ENCODE measurements at places on chromosomes 1 and 21.

- no peak for DNase-seq
Observed at GRCh38 chr1:31551208-31551607, 25.1 kb upstream of the TINAGL1 start.

DNA sequence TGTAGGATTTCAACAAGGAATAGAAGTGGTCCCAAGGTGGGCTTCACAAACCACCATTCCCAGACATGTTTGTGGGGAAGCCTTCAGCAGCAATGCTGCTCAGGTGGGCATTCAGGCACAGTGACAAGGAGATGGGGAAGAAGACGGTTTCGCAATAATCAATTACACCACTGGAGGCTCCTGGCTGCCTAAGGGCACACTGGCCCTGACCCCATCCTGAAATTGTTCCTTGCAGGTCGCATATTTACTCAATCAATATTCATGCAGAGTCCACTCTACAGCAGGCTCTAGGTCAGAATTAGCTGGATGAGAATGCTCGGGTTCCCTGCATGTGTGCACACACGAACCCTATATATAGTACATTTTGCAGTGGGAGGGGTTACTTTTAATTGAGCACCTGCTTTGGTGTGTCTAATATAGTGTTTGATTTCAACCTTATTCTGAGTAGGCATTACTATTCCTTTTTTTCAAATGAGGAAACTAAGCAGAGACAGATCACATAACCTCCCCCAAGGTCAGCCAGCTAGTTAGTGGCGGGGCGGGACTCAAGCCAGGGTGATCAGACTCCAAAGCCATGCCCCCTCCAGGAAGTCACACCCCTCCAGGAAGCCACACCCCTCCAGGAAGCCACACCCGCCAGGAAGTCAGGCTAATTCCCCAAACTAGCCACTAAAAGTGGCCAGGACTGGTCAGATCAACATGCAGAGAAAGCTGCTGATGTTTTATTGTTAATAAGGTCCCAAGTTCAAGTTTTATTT is 106.5 kb downstream of the HLCS start:
- peak; percentile 15 for DNase-seq

- DNase-seq, result no peak
Observed at GRCh38 chr21:30249936-30250335, 32.8 kb downstream of the KRTAP24-1 start.

DNA sequence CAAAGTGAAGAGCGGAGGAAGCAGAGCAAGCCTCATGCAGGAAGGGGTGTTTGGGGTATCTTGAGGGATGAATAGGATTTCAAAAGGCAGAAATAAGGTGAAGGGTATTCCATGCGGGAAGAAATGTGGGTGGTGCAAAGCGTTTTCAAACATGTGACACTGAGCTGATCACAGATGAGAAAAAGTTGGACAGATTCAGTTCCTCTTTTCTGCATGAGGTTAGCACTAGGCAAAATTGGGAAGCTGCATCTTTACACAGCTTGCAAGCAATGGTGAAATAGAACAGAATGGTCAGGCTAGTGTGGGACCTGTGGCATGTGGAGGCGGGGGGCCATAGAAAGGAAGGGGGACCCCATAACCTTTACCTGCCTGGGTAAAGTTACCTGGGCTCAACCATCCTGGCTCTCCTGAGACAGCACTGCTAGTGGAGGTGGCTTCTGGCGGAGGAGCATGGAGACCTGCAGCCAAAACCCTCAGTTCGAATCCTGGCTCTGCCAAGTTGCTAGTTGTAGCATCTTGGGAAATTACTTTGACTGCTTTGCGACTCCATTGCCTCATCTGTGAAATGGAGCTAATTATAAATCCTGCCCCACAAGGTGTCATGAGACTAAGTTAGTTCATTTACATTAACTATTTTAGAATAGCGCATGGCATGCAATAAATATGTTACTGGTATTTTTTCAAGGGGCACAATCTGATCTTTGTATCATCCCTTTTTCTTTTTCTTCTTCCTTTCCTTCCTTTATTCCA is 16.4 kb downstream of the KCNA10 start:
- DNase-seq, result no peak

DNA sequence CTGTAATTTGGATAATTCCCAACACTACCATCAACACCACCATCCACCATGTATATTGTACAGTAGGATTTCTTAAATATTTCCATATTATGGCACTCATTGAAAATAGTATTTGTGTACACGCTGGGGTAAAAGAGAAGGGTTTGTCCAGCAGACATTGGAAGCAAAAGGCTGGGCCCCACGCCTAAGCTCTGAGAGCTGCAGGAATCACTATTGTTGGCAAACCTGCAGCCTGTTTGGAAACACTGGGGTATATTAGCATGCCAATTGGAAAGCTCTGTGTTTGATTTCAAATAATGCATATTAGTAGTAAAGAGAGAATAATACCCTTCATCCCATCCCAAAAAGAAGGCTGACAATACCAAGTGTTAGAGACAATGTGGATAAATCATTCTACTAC is 81.5 kb upstream of the DPYD start:
- DNase-seq, result no peak

DNA sequence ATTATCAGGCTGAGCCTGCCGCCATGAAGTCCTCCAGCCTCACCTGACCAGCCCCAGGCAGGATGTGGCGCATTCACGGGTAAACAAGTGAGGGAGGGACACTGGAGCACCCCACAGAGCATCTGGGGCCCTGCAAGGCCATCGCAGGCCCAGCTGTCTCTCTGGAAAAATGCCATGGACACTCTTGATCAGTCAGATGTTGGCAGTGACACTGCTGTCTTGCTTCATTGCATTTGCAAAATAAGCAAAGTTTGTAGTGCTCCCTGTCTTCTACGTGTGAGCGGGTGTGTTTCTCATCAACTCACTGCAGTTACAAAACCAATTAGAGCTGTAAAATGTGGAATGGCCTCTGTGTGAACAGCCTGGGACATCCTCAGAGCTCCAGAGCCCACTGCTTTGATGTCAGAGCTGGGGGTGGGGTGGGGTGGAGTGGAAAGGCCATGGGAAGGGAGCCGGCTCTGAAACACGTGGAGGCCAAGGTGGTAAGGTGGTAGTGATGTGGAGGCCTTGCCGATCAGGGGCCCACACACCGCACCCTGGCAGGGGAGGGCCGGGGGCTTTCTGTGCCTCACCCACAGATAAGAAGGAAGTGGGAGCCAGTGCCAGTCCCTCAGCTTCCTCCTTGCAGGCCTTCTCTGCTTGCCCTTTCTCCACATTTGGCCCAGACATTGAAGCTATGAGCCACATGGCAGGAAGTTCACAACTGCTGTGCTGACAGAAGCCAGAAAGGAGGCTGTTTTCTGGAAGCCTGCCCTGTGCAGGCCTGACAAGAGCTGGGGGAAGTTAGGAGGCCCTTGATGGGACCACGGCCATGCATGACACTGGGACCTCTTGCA is 254.9 kb downstream of the RHOU start:
- DNase-seq, result no peak

DNA sequence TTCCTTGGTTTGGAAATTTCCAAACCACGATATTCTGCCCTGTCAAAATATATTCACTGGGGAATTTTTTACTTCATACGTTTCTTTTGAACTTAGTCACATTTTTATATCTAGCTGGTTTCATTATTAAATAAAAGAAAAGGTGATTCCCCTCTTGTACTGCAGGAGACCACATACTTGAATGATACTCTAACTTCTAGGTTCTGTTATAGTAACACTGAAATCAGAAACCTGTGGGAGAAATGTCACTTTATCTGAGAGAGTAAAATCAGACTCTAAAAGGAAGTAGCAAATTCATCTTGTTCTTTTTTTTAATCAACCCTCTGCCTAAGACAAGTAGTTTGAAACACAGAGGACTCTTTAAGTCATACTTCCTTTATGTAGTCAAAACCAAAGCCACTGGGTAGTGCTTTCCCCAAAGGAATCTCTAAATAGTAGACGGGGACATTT is 34.4 kb downstream of the MRPL39 start:
- DNase-seq, result no peak

DNA sequence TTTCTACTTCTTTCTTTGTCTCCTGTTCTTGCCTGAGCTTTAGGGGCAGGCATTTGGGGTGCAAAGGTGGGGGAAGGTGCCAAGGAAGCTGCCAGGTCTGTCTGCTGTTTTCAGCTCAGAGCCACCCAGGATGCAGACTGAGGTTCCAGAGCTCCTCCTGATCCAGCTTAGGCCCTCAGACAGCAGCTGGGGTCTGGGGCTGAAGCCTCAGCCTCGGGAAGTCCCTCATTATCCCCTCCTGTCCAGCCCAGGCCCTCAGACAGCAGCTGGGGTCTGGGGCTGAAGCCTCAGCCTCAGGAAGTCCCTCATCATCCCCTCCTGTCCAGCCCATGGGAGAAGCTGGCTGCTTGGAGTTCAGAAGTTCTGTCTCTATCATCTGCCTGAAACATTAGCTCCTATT is 257.7 kb upstream of the CSF3R start:
- DNase-seq, result no peak

DNA sequence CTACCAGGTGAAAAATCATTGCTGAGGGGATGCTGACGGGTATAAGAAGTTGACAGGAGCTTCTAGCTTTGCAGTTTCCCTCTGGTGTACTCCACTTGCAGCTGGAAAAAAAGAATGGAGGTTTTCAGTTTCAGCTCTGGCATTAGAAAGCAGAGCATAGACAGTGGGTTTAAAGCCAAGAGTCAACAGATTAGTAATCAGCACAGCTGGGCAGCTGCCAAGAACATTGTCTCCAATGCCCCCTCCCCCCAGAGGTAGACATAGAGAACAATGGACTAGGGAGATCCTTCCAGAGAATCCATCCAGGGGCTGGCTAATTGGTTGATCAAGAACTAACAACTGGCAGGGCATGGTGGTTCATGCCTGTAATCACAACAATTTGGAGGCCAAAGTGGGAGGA is 10.1 kb upstream of the ZBTB8B start:
- no peak for DNase-seq

GRCh38 chr1:162753998-162754585 is 36.4 kb upstream of the HSD17B7 start:
- no peak for DNase-seq

- no peak for DNase-seq
Observed at GRCh38 chr1:27807385-27807784, 23.2 kb upstream of the PPP1R8 start.

GRCh38 chr1:50974618-50974935 is 4.5 kb downstream of the CDKN2C start:
- no peak for DNase-seq

DNA sequence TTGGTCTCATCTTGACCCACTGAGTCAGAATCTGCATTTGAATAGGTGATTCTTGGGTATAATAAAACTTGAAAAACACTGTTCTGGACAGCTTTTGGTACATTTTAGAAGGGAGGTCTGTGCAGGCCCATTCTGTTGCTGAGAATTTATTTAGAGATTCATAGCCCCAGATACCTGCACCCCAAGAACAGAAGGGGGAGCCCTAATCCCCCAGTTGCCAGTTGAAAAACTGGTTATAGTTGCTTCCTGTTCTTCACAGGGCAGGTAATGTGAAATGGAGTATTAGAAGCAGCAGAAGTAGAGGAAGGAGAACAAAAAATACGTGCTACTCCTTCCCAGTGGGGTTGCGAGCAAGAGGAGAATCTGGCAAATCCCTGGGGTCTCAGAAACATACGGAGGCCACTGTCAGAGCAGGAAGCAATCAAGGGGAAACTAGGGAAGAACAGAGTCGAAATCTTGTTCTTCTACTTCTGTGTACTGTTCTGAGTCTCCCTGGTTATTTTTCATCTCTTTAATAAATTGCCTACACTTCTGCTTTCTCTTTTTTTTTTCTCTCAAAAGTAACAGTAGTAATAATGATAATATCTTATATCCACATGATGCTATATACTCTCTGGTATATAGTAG is 4.6 kb upstream of the CLCA2 start:
- peak; percentile 43 for DNase-seq

DNA sequence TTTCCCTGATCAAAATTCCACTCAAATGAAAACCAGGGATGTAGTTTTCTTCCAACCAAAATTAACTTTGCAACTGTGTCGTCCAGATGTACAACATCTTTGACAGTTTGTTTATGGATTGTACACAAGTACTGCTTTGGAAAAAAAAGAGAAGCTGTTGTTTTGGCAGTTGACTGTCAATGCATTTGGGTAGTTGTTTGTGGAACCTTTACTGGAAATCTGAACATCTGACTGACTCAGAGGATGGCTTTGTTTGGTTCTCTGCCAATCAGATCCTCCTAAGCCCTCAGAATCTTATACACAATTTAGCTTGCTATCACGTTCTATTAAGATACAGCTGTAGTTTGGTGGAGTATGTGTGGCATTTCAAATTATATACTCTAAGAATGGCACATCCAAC is 195.0 kb downstream of the KCNK2 start:
- DNase-seq, result no peak

GRCh38 chr1:31529999-31530684 is 46.2 kb upstream of the TINAGL1 start:
- no peak for DNase-seq

DNA sequence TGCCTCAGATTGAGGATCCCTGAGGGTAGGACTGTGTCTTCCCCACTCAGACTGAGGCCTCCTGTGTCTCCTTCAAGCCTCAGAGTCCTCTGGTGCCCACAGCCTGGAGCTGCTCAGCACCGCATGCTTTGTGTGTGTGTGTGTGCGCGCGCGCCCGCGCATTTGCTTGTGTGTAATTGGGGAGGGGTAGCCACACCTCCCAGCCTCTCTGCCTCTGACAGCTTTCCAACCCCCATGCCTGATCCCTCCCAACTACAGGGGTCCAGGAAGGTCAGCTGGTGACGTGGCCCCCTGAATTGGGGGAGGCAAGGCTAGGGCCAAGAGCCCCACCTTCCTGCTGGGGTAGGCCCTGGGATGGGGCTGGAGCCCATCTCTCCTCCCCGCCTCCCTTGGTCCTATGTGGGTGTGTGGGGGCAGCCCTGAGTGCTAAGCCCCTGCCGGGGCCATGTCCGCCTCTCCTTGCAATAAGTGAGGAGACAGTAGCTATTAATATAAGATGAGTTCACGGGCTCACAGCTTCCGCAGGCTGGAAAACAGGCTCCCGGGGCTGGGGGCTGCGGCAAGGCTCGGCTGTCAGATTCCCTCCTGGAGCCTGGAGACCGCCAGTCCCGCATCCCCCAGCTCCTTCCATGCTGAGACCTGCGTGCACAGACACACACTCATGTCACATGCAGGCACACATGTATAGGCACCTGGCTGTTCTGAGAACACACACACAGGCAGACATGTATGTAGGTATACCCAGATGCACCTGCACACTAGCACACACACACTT is 7.0 kb downstream of the GPR3 start:
- no peak for DNase-seq

- DNase-seq, result no peak
Observed at GRCh38 chr1:27967106-27967883, 7.5 kb downstream of the XKR8 start.

DNA sequence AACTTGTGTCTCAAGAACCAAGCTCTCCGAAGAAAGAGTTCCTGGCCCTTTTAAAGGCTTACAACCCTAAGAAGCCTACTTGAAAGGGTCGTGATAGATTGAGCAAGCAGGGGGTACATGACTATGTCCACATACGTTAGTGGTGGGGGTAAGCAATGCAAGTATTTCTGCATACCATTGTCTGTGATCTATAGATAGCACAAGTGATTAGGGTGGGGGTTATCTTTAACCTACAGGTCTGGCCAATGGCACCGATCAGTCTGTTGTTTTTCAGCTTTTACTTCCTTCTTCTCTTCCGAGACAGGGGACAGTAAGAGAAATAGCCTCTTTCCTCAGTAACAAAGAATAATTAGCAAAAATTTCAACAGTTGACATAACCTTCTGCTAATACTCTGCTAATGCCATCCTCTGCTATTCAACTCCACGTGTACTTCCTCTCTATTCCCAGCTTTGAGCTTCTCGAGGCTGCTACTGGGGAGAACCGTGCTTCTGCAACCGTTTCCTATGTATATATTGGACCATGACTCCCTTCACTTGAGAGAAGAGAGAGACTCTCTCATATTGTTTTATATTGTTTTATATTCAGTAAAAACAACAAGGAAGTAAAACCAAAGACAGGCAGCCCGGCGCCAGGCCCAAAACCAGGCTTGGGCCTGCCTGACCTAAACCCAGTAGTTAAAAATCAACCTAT is 727.7 kb upstream of the NCAM2 start:
- DNase-seq, result no peak

All from activated gamma-delta T cell treated with Interleukin-2 at 50 U/mL for 16 hours (primary cell).